M059J (cell line): ENCODE measurements at places on chromosomes 1 and 21.

DNA sequence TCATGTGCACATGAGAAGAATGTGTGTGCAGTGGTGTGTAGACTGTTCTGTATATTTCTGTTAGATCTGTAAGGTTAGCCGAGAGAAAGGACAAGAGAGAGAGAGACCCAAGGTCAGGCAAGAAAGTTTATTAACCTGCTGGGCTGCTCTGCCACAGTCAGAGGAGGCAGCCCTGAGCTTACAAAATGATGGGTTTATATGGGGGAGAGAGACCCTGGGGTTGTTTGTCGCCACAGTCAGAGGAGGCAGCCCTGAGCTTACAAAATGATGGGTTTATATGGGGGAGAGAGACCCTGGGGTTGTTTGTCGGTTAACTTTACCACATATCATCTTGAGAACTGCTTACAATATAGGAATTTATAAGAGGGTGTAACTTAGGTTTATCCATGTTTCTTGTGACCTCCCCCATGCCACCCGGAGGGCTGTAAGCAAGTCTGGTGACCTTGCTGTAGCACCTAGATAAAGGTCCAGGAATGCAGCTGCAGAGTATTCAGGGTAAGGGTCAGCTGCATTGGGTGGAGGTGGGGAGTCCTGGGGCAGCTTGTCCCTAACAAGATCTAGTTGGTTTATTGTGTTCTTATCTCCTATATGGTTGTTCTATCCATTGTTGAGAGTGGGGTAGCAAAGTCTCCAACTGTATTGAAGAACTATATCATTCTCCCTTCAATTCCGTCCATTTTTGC is 9.3 kb upstream of the ZBTB40 start:
- no peak for DNase-seq

GRCh38 chr1:34712007-34712688 is 42.7 kb upstream of the GJB5 start:
- DNase-seq: no peak

- DNase-seq: peak; percentile 48
Measured at GRCh38 chr1:244445320-244446181, 6.2 kb downstream of the ADSS2 start.

DNA sequence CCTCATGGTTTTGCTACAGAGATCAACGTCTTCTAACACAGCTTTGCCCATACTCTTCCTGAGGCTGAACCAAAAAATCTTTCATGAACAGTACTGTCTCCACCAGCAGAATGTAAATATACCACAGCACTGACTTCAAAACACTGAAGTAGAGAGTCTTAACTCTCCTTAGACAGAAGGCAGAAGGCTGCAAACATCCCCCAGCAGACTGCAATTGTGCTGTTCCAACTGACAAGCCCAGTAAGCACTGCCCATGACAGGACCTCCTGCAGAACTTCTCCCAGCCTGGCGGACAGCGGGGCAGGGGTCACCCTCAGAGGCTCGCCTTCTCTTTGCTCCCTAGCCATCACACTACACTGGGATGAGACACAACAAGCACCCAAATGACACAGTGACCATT is 218.7 kb downstream of the RERE start:
- DNase-seq: no peak

- no peak for DNase-seq
Measured at GRCh38 chr1:59328353-59328752, 31.5 kb downstream of the FGGY start.

DNA sequence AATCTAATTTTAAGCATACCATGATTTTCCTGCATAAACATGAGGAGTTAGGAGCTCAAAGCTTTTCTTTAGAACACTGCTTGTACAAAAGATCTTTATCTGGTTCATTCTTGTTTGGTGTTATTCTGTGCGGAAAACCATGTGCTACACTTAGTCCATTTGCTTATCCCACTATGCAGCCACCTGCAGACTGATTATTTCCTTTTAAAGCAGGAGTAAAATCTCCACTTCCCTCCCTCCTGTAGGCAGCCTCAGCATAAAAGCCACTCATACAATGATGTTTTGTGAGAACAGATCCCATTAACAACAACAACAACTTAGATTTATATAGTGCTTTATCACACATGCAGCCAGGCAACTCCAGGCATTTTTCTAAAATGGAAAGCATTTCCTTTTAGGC is 355.3 kb upstream of the NEGR1 start:
- no peak for DNase-seq

GRCh38 chr1:80155371-80155770 is 1148.8 kb upstream of the ADGRL4 start:
- DNase-seq: no peak

- DNase-seq: no peak
Measured at GRCh38 chr1:235327559-235328270, at the start of gene ARID4B. TSS of gene ARID4B (minus strand) at chr1:235328179. CDS start at chr1:235326919, 1,260 bp downstream.

DNA sequence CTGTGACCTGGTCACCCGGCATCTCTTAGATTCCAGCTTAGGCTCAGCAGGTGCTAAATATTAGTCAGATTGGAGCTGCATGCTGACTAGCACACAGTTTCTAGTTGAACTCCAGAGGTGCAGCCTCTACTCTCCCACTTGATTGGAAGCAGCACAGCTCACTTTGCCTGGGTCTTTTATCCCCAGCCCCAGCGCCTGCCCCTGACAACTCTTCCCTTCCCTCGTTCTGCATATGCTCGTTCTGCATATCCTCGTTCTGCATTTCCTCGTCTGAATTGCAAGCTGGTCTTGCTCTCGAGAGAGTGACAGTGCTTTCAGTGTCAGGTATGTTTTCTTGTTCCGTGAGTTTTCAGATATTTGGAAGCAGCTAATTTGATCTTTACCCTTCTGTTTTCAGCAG is 11.7 kb downstream of the COL18A1 start:
- DNase-seq: no peak

- no peak for DNase-seq
Measured at GRCh38 chr21:43855955-43856354, 9.1 kb upstream of the AGPAT3 start.

DNA sequence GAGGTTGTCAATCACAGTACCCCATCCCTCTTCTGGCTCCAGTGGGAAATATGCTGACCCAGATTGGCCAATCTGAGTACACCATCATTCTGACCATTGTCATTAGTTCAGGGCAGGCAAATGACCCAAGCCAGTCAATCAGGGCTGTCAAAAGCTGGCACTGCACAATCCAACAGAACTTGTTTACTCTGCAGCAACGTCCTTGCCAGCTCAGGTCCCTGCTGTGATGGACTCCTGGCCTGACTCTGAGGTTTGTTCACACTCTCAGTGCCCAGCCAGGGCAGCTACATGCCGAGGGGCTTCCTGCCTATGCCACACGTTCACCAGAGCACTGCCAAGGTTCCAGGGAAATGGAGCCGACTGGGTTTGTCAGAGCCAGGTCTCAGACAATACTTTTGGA is 14.7 kb upstream of the OVAAL start:
- no peak for DNase-seq

DNA sequence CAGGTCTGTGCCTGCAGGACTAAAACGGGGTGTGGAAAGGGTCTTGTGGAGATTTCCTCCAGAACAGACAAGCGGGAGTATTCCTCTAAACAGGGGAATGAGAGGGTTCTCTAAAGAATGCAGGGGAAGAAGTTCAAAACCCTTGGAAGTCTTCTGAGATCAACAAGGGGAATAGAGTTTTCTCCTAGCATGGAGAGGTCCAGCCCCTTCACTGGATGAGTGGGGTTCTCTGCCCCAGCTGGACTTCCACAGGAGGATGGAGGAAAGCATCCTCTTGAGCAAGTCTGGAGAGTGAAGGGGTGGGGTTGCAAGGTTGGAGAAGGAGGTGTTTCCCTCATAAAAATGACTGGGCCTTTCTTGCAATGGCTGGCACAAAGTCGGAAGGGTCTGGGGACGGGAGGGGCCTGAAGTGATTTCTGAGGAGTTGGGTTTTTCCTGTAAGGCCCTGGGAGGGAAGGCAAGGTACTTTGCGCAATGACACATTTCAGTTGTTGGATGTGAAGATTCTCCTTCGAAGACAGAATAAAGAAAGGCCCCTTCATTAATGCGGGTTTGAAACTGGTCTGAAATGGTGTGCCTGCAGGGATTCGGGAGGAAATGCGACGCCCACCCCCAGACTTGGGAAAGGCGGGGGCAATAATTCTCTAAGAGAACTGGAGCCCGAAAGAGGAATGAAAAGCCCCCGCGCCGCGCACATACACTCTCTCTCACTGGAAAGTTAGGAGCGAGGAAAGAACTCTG is 884 bp downstream of the SPATA6 start:
- no peak for DNase-seq

DNA sequence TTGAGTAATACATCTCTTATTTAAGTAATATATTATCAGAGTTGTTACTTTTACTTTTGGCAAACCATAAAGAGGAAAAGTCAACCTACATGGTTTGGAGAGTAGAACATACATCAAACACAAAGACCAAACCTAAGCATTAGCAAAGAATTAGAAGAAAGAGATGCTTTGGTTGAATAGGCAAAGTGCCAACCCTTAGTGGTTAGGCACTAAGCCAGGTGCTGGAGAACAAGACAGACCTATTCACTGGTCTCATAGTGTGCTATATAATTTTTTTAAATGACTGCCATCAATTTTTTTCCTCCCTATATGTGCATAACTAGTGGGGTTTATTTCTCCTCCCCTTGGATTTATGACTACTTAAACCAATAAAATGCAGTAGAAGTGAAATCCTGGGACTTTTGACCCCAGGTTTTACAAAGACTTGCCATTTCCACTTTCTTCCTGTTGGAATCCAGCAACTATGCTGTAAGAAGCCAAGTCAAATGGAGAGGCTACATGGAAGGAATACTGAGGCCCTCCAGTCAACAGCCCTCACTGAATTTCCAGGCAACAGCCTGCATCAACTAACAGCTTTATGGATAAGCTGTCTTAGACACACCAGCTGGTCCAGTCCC is 69.8 kb upstream of the HAO2 start:
- DNase-seq: peak; percentile 64

- DNase-seq: peak; percentile 67
Measured at GRCh38 chr1:63874278-63874880, 100.6 kb downstream of the ROR1 start.

DNA sequence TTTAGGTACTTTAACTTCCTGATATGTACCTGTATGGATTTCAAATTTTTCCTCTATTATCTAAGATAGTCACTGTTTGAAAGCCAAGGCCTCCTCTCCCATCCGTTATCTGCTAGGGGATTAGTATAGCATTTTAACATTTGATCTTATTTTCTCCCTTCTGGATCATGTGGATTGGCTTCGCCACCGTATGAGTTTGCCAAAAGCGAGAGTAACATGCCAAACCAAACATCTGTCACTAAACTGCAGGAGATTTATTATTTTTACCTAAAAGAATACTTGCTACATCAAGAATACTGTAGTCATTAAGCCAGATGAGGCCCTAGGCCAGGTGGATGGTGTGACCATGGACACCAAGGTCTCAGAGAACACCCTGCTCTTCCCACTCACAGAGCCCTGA is 28.5 kb upstream of the EEIG2 start:
- DNase-seq: no peak

GRCh38 chr1:198837278-198838021 is 198.6 kb downstream of the PTPRC start:
- no peak for DNase-seq

- no peak for DNase-seq
Measured at GRCh38 chr1:64440183-64440826, 29.6 kb upstream of the CACHD1 start.

- peak; percentile 85 for DNase-seq
Measured at GRCh38 chr1:151510957-151511635, at the start of gene CGN. TSS of gene CGN (plus strand) at chr1:151511387. CDS start at chr1:151518520, 7,133 bp downstream.

GRCh38 chr1:228985661-228986060 is 250.4 kb downstream of the RHOU start:
- DNase-seq: no peak

DNA sequence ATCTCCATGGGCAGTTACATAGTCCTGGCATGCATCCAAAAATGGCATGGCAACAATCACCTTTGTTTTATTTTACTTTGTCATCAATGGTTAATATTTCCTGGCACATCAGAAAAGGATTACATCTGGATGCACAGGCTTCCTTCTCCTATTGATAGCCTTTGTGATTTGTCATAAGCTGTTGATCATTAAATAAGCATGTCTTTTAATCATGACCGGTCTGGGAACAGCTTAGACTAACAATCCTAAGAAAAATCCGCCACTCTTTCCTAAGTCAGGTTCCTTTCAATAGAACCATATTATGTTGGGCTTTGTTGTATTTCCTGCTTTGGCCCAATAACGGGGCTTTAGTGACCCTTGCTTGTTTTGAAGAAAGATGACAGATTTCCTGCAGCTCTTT is 330.6 kb downstream of the DUSP10 start:
- no peak for DNase-seq

GRCh38 chr1:165383067-165383466 is 26.6 kb upstream of the LMX1A start:
- DNase-seq: peak; percentile 88

GRCh38 chr1:169795687-169796086 is 980 bp upstream of the METTL18 start:
- peak; percentile 13 for DNase-seq

DNA sequence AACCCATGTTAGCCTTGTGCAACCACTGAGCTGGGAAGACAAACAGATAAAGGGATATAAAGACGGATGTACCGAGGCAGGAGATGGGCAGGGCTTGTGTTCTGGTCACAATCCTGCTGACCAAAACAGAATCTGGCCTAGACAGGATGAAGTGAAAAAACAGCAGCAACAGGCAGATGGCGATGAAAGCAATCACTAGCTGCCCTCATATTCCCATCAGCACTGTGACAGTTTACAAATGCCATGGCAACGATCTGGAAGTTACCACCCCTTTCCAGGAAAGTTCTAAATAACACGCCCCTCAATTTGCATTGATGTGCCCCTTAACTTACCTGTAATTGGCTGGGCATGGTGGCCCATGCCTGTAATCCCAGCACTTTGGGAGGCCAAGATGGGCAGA is 40.6 kb upstream of the CD46 start:
- DNase-seq: peak; percentile 54

- DNase-seq: no peak
Measured at GRCh38 chr1:244204004-244204403, 152.9 kb downstream of the ZBTB18 start.

DNA sequence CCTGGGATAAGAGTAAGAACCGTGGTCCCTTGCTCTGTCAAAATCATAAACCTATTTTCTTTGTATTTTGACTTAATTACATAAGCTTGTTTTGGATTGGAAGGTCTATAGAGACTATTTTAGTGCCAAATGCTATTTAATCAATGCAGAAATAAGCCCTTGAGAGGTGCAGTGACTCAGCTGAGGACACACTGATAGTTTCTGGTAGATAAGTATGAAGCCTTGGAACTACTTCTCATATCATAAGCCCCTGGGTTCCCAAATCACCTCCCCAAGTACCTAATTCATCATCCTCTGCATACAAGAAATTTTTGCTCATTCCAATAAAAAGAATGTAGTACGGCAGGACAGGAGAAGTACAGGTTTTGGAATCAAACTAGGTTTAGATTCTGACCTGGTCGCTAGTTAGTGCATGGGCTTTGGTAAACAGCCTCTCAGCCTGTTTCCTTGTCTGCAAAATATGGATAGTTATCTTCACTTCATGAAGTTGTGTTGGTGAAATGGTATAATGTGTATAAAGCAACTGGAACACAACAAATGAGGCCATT is 3.3 kb upstream of the CD55 start:
- DNase-seq: no peak

- DNase-seq: no peak
Measured at GRCh38 chr1:181100934-181101333, 12.4 kb downstream of the IER5 start.
